NCI-H2171 (cell line): ENCODE measurements at places on chromosomes 4 and X.
A peak's percentile ranks its signal among the peaks of the same experiment; 100 is the strongest.

GRCh38 chr4:152917543-152918395 lies 18.4 kb upstream of the FHDC1 start:
- DNase-seq: no peak

- DNase-seq: no peak
These were observed 642.6 kb upstream of the LCORL start for GRCh38 chr4:18664171-18664570.

DNA sequence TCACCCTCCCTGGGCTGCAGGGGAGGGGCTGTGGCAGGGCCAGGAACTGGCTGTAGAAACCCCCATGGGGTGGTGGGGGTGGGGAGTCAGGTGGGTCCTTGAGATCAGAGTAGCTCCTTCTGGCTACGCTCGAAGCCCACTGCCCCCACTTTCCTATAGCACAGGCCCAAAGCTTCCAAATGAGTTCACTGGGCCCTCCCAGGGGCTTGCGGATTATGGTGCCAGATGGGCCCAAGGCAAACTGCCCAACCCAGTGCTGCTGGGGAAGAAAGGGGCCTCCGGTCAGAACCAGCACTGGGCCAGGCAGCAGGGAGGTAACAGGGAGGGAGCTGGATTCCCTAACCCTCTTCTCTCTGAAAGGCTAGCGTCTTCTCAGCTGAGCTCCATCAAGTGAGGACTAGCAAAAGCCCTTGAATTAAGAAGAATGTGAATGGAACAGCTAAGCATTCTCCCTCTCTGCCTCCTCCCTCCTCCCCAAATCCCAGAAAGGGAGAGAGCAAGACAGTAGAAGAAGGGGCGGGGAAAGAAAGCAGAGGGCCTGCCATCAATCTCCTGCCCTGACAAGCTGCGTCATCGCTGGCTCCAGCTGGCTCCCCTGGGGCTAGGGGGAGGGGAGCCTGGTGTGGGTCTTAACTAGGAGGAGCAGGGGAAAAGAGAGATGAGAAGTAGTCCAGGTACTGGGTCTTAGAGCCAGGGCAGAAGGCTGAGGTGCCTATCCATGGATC lies 34.7 kb downstream of the FRMPD3 start:
- peak; percentile 22 for DNase-seq

GRCh38 chr4:162985131-162985530 lies 181.6 kb downstream of the NAF1 start:
- no peak for DNase-seq

- no peak for DNase-seq
These were observed 15.6 kb downstream of the PGK1 start for GRCh38 chrX:78119521-78120227.

DNA sequence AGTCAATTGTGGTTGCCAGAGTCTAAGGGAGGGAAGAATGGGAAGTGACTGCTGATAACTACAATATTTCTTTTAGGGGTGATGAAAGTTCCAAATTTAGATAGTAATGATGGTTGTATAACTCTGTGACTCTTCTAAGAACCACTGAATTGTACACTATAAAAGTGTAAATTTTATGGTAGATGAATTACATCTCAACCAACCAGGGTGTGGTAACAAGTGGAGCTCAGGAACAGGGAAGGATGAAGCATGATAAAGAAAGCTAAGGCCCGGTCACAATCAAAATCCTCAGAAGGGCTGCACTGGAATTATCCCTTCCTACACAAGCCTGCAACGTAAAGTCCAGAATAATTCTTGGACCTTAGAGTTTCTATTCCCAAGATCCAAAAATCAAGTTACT lies 143.2 kb downstream of the PPARGC1A start:
- DNase-seq: no peak

GRCh38 chrX:131783555-131784308 lies 239.4 kb upstream of the STK26 start:
- DNase-seq: no peak

- no peak for DNase-seq
These were observed 26.1 kb downstream of the GPR174 start for GRCh38 chrX:79170476-79171035.

DNA sequence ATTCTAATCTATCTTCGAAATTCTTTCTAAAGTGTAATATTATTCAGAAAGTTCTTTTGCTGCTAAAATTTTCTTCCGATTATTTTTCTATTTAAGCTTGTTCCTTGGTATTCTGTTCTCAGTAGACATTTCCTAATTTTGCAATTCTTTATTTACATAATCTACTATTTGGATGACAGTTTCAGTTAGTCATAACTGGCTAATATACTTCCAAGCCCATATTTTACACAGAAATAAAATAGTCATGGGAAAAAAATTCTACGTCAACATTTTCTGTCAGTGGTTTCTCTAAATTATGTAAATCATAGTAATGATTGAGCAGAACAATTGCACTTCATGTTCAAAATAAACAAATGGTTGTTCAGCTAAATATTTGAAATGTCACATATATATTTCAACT lies 178.0 kb upstream of the ANKRD50 start:
- DNase-seq: no peak

- no peak for DNase-seq
These were observed 16.0 kb downstream of the EPGN start for GRCh38 chr4:74324262-74324661.

- no peak for DNase-seq
These were observed 57.2 kb upstream of the FAM9C start for GRCh38 chrX:13101441-13102139.

GRCh38 chr4:15944895-15945294 lies 6.4 kb upstream of the FGFBP1 start:
- DNase-seq: no peak

DNA sequence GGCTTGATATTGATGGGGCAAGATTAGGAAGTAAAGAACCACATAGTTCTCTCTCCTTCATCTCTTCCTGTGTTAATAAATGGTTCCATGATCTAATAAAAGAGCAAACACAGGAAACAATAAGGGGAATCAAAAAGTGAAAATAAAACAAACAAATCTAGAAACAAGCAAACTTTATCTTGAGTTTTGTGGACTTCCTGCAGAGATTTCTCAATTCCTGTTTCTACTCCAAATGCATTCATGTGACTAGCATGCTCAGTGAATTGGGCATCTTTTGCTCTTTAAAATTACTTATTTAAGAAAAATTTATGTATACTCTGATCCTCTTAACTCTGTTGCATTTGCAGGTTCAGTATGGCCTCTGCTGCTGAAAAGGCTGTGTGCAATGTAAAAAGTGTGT lies 682.0 kb downstream of the KCTD8 start:
- no peak for DNase-seq

GRCh38 chrX:110219920-110220319 lies 98.0 kb downstream of the AMMECR1 start:
- DNase-seq: no peak

- no peak for DNase-seq
These were observed 57.0 kb upstream of the PRSS48 start for GRCh38 chr4:151219948-151220347.

- no peak for DNase-seq
These were observed 220.7 kb downstream of the ANTXR2 start for GRCh38 chr4:79852305-79852730.

GRCh38 chr4:30716681-30717207 lies 3.4 kb upstream of the PCDH7 start:
- no peak for DNase-seq

- DNase-seq: no peak
These were observed 40.5 kb downstream of the LCORL start for GRCh38 chr4:17981063-17981462.

GRCh38 chrX:53163436-53163835 lies 61.6 kb downstream of the KDM5C start:
- DNase-seq: no peak

- no peak for DNase-seq
These were observed 332.3 kb downstream of the ADGRL3 start for GRCh38 chr4:61532336-61533000.

GRCh38 chr4:71062436-71062835 lies 69.0 kb downstream of the DCK start:
- no peak for DNase-seq

- DNase-seq: peak; percentile 7
These were observed 43.7 kb downstream of the SLC10A7 start for GRCh38 chr4:146478009-146478408.

- no peak for DNase-seq
These were observed 108.6 kb downstream of the SMIM20 start for GRCh38 chr4:26022346-26023202.

GRCh38 chr4:84493092-84493850 lies 5.8 kb downstream of the NKX6-1 start:
- DNase-seq: no peak
